ENCODE measurements at places on chromosomes 7 and 10.

DNA sequence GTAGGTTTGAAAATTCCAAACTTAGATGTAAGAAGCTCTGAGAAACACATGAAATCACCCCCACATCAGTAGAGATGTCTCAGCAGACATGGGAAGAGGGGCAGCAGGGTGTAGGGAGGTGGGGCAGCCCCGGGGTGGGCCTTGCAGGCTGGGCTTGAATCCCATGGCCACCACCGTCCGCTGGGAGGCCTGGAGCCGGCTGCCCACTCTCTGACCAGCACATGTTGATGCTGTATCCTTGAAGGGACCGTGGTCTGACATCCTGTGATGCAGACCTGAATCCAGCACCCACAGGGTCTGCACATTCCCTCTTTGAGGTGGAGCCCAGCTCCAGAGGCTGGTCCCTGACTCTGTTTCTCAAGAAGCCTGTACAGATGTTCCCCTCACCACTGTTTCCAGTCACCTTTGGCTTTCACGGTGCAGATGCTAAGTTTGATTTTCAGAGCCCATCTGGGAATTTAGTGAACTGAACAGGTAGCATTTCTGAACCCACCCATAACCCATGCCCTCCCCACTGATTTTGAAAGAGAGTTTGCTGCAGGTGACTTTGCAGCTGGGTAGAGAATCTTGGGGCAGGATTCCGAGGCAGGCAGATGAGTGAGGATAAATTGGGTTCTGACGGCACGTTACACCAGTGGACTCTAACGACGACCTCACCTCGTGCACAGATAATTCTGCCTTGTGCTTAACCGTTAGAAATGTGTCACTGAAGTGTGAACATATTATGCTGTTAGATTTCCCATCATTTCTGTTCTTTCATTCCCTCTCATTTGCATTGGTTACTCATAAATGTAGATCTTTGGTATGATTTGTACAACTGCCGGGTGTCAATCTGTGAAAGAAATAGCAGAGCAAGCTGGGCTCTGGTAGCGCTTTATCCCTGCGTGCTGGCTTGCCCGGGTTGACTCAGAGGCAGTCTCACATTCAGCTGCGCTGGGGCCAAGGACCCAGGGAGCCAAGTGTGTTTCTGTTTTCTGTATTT, 45.7 kb downstream of the IKZF1 start:
- DNase-seq, result no peak

- no peak for DNase-seq
These were observed 25.0 kb downstream of the ESYT2 start for GRCh38 chr7:158804335-158804734.

DNA sequence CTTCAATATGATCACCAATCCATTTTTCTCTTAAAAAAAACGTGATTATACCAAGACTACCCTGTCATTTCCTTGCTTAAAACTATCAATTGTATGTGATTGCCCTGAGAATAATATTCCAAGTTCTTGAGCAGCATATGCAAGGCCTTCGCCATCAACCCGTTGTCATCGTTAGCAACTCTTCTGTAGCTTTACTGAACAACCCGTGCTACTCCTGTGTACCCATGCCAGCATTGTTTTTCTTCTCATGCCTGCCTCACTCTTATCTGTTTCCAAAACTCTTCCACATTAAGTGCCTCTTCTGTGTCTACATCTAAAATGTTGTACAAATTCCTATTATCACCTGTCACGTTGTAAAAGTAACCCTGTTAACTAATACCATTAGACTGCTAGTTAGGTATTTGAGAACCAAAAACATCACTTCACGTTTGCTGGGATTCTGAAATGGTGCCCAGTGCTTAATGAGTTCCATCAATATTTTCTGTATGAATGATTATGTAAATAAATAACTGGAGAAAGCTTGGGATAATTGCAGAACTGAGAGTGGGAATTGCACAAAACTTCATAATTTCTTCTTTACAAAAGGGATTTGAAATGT, 10.5 kb downstream of the CAV2 start:
- no peak for DNase-seq

- no peak for DNase-seq
These were observed 66.0 kb upstream of the PAPSS2 start for GRCh38 chr10:87593702-87594101.

DNA sequence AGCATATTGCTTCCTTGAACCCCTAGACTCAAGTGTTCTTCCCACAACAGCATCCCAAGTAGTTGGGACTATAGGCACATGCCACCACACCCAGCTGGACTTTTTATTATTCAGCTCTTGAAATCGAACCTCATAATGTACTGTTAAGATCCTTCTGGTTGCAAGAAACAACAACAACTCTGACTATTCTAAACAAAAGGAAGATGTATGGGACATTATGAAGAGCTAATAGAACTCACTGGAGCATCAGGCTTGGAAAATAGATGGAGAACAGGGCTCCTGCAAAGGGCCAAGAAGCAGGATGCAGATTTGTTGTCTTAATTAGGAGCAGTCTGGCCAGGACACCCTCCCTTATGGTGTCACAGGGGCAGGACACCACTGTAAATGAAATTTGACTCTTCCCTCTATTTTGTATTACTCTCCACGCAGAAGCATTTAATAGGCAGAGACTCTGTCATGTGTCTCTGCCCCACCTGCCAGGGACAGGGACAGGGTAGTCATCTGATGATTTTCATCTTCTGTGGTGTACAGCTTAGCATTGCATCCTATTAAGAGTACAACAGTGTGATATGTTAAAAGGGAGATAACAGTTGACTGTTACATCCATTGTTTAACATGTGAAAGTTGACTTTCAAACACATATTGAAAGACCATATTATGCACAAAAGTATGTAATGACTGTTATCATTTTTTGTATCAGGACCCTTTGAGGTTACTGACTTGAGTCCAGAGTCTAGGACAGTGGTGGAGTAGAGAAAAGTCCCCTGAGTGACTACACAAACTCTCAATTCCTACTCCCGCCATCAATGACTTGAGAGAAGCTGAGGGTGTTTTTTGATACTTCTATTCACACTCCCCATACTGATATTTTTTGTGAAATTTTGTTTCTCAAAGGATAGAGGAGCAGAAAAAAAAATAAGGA, 157.3 kb downstream of the LRRC4 start:
- DNase-seq, result no peak

GRCh38 chr10:132453470-132453861, 56.5 kb downstream of the PWWP2B start:
- no peak for DNase-seq

GRCh38 chr10:49562893-49563292, 24.0 kb upstream of the ERCC6 start:
- no peak for DNase-seq

DNA sequence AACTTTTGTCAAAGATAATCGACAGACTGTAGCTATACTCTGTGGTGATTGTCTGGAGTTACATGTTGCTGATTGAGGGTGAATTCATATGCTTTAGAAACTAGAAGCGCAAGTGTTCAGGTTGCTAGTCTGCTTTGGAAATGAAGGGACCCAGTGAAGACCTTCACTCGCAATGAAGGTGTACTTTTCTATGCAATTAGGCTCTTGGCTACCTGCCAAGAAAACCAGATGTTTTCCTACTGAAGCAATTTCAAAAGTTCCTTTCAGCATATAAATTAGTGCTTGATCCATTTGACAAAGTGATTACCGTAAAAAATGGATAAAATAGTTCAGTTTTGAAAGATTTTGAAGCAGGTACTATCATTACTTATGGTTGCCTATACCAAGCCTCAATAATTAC, 10.0 kb upstream of the STK31 start:
- no peak for DNase-seq

DNA sequence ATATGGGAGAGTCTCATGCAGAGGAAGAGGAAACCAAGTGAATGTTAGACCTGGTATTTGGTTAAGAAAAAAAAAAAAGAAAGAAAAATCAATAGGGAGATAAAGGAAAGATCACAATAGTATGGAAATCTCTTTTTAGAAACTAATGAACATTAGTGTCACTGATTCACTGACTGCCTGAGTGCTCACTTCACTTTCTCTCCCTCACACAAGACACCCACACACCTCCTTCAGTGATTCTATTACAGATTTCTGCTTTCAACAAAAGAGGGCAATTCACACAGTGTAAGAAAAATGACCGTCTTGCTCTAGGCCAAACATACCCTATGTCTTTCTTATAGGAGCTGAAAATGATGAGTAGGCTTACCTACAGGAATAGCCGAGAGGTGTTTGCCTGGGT, 6.0 kb downstream of the GPR158 start:
- no peak for DNase-seq

- no peak for DNase-seq
These were observed 3.9 kb downstream of the ADAM12 start for GRCh38 chr10:126384269-126384873.

DNA sequence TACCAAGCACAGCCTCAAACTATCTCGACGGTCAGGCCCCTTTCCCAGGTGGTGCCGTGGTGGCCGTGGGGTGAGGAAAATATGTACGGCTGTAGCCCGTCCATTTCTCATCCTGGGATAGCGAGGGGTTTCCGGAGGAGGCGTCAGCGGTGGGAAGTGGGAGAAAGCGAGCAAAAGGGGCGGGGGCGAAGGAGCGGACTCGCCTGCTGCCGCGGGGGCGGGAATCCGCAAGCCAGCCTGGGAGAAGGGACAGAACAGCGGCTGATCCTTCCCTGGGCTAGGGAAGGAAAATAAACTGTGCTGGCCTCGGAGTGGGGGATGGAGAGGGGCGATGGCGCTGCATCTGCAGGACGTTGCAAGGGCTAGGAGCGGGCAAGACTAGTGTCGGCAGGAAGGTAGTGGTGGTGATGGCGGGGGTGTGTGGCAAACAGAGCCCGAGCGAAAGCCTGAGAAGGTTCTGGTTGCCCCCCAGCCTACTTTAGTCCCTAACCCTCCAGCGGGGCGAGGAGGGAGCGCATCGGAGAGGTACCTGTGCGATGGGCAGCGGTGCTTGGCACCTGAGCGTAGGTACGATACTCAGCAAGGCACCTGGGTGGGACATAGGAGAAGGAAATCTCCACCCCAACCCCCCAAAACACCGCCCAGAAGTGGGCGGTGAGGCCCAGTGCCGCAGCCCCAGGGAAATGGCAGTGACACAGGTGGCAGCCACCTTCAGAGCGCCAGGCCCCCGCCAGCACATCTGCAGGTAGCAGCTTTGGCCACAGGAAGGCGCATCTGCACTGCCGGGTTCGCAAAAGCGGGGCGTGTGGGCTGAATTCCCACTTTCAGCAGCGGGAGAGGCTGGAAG, 49.9 kb upstream of the STEAP1B start:
- no peak for DNase-seq

DNA sequence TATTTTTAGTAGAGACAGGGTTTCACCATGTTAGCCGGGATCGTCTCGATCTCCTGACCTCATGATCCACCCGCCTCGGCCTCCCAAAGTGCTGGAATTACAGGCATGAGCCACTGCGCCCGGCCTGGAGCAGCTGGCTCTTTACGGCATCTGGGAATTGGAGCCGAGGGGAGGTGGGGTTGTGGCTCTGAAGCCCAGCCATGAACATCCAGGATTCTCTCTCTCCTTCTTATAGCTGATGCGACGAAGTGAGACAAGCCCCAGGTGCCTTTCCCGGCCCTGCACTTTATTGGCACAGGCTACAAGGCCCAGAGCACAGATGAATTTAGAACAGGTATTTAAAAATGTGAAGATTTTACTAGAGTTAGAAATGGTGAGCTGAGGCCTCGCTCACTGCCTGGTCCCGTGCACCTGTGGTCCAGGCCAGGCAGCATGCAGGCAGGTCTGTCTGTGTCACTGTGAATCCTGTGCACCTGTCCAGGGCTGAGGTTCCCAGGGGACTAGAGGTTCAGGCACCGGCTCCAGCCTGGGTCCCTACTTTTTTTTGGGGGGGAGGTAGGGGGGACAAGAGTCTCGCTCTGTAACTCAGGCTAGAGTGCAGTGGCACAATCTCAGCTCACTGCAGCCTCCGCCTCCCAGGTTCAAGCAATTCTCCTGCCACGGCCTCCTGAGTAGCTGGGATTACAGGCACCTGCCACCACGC, 379.7 kb upstream of the FOXK1 start:
- DNase-seq, result no peak

DNA sequence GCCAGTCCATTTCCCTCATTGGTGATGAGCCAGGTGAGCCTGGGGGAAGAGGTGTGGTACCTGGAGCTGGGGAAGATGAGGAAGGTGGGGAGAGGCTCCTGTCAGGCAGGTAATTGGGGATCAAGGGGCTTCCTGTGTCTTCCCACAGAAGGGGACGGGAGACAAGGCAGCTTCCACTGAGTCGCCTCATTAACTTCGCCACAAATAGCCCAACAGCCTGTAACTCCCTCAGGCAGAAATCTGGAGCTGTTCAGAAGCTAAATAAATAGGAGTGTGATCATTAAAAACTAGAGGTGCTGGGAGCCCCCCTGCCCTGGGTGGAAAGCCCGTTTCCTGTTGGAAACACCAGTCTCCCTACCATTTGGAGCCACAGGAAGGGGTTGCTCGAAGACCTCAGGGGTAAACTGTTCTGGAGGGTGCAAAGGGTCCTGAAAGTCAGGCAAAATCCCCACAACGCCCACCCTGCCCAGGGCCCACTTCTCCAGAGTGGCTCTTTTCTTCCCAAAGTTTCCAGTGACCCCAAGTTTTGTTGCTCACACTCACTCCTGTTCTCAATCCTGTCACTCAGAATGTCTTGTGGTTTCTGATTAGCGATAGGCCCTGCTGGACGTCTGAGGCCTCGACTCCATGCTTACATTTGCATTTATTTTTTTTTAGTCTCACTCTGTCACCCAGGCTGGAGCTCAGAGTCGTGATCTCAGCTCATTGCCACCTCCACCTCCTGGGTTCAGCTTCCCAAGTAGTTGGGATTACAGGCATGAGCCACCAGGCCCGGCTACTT, 25.7 kb downstream of the UNC5B start:
- DNase-seq, result no peak

GRCh38 chr10:23945845-23946244, 263.1 kb upstream of the KIAA1217 start:
- no peak for DNase-seq

DNA sequence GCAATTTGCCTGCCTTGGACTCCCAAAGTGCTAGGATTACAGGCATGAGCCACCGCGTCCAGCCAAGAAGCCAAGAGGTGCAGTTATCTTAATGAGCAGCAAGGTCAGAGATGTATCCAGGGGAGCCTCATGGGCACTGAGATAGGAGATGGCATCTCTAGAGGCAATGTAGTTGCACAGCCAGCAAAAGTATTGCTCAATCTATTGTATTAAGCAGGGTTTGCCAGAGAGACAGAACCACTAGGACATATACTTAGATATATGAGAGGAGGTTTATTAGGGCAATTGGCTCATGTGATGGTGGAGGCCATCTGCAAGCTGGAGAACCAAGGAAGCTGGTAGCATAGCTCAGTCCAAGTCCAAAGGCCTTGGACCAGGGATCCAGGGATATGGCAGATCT, 16.3 kb upstream of the VPS26A start:
- no peak for DNase-seq

GRCh38 chr10:110918269-110918642, 724 bp downstream of the BBIP1 start:
- DNase-seq, result no peak

GRCh38 chr7:139776486-139777132, 1.2 kb downstream of the HIPK2 start:
- DNase-seq, result peak; percentile 38

GRCh38 chr7:106806556-106806955, 58.5 kb upstream of the PIK3CG start:
- no peak for DNase-seq

- DNase-seq, result no peak
These were observed 77.7 kb downstream of the WDFY4 start for GRCh38 chr10:48762064-48763042.

DNA sequence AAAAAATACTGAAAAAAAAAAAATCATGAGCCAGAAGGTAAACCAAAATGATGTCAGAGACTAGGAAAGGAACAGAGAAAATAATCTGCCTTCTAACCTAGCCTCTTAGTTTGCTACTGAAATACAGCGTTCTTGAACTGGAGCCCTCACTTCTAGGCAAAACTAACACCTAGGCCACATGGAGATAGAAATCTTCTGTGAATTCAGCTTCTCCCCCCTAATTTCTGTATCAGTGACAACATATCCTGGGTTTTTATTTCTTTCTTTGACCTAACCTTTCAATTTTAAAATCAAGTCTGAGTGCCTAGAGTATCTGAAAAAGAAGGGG, 100.1 kb upstream of the GLCCI1 start:
- no peak for DNase-seq

Measured in hippocampal formation (tissue), 2 donors.